Stimulated activated CD4-positive, alpha-beta T cell treated with anti-CD3 and anti-CD28 coated beads, TNF-alpha, amount 100 ng/mL, for 1 hour (primary cell): ENCODE measurements at places on chromosomes 12 and 14.

- DNase-seq, result no peak
These were observed 152.7 kb downstream of the SRGAP1 start for GRCh38 chr12:63997198-63997597.

- no peak for DNase-seq
These were observed 886.5 kb upstream of the FLRT2 start for GRCh38 chr14:84643446-84643845.

- no peak for DNase-seq
These were observed 37.7 kb downstream of the RASAL1 start for GRCh38 chr12:113097716-113098440.

DNA sequence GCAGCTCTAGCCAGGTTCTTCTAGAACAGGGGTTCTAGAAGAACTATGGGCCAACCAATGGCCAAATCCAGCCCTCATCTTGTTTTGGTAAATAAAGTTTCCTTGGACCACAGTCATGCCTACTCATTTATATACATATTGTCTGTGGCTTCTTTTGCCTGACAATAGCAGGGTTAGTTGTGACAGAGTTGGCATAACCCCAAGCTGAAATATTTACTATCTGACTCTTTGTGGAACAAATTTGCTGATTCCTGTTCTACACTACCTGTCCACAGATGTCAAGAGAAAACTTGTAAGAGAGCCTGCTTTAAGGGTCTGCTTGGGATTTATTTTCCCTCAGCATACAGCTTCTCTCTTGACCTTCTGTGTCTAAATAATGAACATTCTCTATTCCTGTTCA lies 289.0 kb downstream of the KSR2 start:
- no peak for DNase-seq

DNA sequence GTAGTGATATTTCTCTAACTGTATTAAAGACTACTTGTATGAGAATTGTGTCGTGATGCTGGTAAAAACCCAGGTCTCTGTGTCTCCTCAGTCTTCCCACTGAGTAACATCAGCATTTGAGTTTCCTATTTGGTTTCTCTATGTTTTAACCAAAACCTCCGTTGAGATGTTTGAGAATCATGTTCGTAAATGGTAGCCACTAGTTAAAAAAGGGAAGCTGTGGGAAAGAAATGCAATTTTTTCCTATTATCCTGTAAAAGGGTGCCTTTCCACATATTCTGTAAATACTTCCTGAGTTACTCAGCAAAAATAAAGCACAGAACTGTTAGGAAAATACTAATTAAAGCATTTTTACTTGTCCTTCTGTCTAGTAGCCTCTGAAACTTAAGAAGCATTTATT lies 7.0 kb downstream of the CLEC1B start:
- no peak for DNase-seq

DNA sequence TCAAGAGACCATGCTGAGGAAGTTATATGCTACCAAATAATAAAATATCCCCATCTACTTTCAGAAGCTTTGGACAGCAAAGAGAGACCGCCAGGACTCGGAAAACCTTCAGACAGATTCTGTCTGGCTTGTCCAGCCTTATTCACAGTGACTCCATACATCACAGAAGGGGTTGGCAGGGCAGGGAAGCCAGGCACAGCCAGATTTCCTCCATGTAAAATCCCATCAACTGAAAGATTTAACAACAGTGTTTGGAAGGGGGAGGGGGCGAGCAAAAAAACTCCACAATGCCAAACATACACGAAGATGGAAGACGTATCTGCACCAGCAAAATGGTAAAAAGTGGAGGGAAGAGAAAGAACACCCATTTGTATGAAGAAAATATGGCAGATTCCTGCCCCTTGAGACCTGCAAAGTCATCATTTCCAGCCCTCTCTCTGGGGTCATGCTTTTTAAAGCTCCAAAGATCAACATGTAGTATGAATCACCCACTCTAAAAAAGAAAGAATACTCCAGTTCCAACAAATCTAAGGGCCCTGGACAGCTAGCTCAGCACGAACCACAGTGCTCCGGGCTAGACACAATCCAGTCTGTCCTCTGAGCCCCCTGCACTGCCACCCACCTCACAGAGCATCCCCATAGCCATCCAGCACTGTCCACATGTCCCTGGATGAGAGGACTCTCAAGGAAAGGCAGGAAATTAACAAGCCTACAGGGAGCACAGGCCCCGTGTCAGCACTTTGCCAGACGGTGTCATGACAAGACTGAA lies 116.4 kb downstream of the DICER1 start:
- no peak for DNase-seq

- no peak for DNase-seq
These were observed 73.5 kb downstream of the LIN7A start for GRCh38 chr12:80864046-80864735.

DNA sequence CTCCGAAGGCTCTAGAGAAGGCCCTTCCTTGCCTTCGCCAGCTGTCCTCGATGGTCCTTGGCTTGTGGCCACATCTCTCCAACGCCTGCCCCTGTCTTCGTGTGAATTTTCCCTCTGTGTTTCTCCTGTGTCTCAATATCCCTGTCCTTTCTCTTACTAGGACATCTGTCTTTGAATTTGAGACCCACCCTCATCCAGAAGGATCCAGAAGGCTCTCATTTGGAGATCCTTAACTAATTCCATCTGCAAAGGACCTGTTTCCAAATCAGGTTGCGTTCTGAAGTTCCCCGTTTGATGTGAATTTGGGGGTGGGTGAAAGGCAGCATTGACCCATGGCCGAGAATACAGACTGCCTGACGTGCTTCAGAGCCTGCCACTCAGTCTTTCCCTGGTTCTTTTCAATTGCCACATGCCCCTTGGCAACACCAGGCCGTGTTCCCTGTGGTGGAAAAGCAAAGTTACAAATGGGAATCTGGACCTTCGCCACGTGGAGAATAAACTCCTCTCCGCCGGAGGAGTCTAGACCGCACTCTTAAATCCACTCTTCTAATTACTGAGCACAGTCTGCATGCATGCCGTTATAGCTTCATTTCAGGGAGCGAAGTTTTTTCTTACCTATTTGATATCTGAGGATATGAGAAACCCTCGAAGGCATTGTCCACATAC lies 158.8 kb downstream of the TMEM132C start:
- DNase-seq, result no peak

DNA sequence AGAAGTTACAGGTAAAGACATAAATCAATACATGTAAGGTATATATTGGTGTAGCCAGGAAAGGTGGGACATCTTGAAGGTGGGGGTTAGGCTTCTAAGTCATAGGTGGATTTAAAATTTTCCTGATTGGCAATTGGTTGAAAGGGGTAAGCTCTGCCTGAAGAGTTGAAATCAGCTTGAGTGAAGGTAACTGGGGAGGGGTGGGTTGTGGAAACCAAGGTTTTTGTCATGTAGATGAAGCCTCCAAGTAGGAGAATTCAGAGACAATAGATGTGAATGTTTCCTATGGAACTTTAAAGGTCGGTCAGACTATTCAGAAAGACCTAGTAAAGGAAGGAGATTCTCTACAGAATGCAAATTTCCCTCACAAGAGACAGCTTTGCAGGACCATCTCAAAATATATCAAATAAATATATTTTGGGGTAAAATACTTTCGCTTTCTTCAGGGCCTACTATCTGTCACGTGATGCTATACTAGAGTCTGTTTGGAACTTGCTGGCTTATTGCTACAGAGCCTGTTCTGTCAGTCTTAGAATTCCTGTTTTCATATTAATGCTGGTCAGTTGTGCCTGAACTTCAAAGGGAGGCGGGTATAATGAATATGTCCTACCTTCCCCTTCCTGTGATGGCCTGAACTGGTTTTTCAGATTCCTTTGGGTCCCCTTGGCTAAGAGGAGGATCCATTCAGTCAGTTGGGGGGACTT lies 20.6 kb upstream of the SPATA7 start:
- no peak for DNase-seq

GRCh38 chr12:24198070-24198469 lies 248.6 kb upstream of the SOX5 start:
- no peak for DNase-seq

- DNase-seq, result no peak
These were observed 622 bp downstream of the TECPR2 start for GRCh38 chr14:102363182-102363943.

DNA sequence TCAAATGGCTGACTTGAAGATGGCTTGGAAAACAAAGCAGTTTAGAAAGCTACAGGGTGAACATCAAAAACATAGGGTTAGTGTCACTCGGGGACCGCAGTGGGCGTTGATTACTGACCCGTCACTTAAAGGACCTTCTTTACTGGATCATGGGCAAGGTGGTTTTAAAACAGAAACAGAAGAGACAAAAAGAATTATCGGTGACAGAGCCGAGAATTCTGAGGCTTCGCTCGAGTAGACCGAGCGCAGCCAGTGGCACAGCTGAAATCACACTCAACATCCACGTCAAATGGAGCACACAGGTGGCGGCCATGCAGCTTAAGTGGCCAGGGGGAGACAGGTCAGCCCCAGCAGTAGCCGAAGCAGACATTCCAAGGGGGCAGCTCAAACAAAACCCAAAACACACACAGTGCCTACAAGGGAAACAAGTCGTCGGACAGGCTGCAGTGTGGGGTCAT lies 17.3 kb downstream of the SNRNP35 start:
- no peak for DNase-seq

DNA sequence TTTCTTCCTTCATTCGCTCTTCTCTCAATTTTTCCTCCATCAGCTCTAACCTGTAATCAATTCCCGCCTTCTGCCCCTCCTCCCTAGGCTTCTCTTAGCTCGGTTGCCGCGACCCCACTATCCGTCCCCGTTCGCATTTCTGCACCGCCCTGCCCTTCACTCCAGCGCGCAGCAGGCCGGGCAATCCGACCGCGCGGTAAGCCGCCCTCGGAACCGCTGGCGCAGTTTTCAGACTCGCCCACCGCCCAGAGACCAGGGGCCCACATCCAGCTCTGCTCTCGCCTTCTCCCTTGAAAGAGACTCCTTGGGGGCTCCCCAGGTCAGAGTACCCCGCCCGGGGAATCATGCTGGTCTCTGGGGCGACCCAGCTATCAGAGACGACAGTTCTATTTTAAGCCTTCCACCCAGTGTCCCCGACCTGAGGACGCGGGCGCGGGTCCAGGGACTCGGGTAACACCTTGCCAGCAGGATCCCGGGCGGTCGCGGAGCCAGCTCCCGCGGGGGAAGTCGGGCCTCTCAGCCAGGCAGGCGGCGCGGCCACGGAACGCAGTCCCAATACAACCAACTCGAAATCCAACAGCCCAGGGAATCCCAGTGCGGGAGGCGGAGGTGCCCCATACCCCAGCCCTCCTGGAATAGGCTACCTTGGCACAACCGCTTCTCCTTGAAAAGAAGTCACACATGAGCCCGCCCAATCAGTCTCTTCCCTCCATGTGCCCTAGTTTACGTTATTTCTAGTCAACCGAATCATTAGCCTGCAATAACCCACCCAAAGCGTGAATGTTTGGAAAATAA lies 5.7 kb upstream of the SLC38A4 start:
- no peak for DNase-seq

DNA sequence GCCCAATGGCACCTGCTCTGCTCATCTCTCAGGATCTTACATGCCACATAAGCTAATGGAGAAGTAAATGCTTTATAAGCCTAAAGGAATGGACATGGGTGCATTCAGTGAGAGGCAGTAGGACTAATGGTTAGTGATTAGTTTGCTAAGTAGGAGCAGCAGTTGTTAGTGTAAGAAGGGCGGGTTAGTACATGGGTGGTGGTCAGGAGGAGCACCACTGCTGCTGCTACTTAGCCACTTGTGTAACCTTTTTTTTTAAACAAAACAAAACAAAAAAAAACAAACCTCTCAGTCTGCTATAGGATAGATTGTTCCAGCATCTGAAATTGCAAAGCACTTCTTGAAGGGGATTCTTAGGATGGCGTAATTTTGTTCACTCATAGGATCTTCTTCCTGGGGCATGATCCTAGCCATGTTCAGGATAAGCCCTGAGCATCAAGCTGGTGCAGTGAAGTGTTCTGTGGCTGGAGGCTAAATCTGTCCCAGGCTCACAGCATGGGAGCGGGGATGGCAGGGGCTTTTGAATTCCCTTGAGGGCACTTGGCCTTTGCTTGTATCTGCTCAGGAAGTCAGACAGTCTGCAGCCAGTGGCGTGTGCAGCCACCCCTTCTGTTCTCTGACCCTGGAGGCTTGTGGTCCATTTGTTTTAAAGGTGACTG lies 63.6 kb downstream of the CHST11 start:
- no peak for DNase-seq

DNA sequence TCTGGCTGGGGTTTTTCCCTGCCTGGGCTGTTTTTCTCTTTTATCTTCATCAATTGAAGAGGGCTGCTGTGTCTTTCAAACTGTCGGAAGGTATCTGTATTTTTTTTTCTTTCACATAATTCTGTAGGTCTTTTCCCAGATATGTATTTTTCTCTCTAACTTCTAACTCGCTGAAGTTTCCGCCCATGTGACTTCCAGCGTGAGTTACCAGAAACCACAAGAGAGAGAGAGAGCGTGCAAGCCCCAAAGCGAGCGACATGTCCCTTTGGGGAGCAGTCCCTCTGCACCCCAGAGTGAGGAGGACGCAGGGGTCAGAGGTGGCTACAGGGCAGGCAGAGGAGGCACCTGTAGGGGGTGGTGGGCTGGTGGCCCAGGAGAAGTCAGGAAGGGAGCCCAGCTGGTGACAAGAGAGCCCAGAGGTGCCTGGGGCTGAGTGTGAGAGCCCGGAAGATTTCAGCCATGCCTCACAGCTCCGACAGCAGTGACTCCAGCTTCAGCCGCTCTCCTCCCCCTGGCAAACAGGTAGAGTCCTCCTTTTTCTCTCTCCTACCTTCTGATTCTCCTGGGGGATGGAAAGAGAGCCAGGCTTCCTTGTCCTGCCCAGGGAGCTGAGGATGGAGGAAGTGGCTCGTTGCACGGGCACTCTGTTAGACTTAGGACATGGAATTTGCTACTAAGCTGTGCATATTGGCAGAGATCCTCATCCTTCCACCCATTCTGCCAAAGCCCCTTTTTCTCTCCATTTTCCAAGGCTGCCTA lies at the start of gene BATF:
TSS of gene BATF (plus strand) at position 246 of the 759 bp plus-strand sequence. CDS start at position 460, 214 bp downstream.
- DNase-seq, result peak; percentile 60

GRCh38 chr14:28294834-28295440 lies 471.6 kb upstream of the FOXG1 start:
- no peak for DNase-seq

GRCh38 chr12:29744365-29744764 lies 39.4 kb downstream of the TMTC1 start:
- no peak for DNase-seq

GRCh38 chr14:78232231-78233000 lies 62.2 kb downstream of the NRXN3 start:
- no peak for DNase-seq

DNA sequence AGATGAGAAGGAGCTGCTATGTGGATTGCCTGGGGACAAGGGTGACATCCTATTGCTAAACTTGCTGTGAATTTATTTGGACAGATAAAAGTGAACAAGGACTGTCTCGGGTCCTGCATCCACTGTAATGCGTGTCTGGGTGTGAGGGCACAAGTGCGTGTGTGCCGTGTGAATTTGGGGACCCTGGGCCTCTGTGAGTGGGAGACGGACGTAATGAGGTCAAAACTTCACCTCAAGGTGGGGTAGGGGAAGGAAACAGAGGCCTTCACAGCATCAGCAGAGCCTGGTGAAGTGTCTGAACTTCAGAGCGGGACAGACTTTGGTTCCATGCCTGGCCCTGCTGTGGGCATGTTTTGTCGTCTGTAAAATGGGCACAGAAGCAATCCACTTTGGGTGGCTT lies 14.8 kb downstream of the ASB2 start:
- DNase-seq, result no peak
